GM19239 (cell line): ENCODE measurements at places on chromosomes 16 and 17.

DNA sequence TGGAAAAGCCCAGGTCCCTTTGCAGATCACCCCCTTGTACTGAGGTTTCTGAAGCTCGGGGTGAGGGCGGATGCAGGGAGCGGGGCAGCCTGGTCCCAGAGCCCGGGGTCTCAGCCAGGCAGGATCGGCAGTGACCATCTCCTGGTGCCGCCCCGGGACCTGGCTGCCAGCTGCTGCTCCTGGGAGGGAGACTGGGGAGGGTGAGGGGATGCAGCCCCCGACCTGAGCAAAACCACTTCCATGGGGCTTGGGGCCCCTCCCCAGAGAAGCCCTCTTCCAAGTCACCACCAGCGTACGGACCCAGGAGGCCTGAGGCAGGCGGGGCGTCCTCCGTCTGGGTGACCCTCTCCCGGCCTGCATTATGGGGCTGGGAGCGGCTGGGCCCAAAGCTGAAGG is 14.8 kb downstream of the CD7 start:
- DNase-seq = no peak

DNA sequence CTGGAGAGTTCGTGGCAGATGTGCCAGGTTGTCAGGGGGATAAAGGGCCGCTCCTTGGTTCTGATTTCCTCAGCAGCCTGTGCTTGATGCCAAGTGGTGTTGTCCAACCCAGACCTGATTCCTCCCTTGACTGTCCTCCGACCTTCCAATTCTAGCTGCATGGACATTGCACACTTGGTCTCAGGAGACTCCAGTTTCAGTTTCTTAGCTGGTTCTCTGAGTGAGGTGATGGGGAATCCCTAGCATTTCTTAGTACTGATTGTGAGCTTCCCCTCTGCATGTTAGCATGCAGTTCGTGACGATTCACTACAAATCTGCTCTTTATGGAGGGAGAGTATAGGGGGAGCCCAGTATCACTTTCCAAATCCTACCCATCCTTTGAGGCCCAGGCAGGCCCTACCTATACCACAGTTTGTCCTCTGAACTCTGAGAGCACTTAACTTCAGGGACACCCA is 12.4 kb upstream of the CCR7 start:
- no peak for DNase-seq

GRCh38 chr17:2068519-2069051 is 13.7 kb downstream of the HIC1 start:
- DNase-seq = no peak

- no peak for DNase-seq
Observed at GRCh38 chr16:89828870-89829629, 775 bp downstream of the SPIRE2 start.

DNA sequence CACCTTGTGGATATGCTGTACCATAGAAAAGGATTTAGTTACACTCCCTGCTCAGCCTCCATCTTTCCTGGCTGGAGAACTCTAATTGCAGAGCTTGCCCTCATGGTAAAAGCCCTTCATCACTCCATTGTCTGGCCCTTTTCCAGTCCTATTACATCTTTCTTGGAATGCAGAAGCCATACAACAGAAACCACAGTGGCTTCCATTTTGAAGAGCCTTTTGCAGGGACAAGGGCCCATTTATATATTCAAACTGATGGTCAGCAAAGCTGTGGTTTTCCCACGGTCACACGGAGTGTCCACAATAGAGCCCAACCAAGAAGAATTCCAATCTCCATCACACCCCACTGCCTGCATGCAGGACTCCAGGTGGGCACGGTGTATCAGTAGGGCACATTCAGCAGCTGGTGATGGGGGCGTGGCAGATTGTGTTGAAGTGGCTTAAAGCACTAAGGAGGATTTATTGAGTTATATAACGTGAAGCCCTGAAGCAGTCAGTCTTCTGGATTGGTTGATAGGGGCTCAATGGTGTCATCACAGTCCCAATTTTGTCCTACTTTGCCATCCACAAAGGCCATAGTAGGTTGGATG is 20.3 kb downstream of the COPRS start:
- DNase-seq = no peak

DNA sequence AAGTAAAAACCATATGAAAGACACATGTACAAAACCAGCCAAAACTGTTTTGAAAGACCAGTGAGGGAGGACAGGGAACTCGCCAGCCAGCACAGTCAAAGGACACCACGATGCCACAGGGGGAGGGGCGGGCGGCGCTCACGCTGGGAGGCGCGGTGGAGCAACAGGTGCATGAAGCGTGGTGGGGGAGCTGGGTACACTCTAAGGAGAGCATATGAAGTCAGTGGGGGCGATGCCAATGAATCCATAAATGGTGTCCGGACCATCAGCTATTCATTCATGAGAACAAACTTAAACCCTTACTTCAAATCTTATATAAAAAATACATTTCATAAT is 101.0 kb upstream of the DNAH17 start:
- no peak for DNase-seq

GRCh38 chr16:22397464-22397863 is 23.0 kb upstream of the CDR2 start:
- no peak for DNase-seq

DNA sequence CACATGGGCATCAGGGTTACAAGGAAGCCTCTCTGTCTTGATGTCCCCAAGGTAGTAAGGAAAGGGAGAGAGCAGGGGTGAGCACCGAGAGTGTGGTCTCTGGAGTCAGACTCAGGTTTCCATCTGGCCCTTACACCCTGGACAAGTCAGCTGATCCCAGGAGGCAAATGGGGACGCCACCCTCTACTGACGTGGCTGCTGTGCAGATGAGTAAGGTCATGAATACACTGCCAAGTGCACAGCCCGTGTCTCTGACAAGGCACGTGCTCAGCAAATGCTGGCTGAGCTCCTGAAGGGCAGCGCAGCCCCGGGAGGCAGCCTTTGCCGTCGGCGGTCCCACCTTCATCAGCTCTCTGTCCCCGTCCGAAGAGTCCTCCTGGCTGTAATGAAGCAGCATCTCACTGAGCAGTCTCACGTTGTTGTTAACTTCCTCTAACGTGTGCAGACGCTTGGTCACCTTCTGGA is 19.4 kb downstream of the GGA3 start:
- DNase-seq = no peak

GRCh38 chr16:10992797-10993196 is 48.4 kb downstream of the CLEC16A start:
- DNase-seq = no peak

- DNase-seq = no peak
Observed at GRCh38 chr16:48561960-48562393, 48.0 kb downstream of the N4BP1 start.

DNA sequence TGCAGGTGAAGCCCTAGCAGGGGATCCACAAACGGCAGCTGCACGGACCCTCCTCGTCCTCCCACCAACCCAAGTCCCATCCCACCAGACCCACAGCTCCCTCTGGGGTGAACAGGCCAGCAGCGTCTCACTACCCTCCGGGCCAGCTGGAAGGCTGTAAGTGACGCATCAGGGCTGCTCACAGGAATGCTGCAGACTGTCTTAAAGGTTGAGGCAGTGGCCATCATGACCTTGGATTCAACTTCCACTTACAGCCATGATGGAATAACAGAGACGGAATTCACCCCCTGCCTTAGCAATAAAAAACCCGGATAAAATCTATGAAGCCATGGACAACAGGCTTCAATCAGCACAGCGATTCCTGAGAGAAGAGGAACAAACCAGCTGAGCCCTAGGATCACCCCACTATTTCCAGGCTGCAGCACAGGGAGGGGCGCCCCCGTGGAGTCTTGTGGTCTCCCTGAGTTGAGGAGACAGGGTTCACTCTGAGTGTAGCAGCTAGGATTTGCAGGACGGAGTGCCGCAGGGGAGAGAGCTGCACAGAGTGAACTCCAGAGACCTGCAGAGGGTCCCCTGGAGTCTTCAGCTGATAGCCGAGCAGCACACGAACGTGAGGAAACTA is 10.5 kb downstream of the FAM83G start:
- no peak for DNase-seq

DNA sequence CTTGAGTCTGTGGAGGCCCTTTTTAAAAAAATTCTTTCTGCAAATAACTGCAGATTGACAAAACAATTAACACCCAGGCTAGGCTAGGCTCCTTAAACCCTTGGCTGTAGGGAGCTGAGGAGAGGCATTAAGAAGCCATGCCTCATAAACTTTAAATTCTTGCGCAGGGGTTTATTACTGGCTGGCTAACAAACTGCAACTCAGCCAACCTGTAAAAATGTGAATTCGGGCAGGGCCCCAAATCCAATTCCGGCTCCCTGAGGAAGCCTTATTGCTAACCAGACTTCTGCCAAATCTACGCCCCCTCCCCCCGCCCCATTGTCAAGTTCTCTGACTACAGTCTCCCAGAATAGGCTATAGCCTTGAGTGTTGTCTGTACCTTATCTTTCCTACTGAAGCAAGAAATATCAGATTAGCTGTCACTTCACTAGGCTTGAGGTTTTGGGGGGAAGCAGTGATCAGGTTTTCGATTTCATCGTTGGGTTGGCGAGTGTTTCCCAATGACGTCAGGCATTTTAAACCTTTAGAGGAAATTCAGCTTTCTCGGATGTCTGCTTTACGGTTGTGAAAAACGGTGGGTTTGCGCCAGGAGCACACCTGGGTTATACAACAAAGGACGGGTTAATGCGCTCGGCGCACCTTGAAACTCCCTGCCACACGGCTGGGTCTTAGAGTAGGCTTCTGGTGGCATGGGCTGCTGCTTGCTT is 2.0 kb downstream of the CDH3 start:
- no peak for DNase-seq

DNA sequence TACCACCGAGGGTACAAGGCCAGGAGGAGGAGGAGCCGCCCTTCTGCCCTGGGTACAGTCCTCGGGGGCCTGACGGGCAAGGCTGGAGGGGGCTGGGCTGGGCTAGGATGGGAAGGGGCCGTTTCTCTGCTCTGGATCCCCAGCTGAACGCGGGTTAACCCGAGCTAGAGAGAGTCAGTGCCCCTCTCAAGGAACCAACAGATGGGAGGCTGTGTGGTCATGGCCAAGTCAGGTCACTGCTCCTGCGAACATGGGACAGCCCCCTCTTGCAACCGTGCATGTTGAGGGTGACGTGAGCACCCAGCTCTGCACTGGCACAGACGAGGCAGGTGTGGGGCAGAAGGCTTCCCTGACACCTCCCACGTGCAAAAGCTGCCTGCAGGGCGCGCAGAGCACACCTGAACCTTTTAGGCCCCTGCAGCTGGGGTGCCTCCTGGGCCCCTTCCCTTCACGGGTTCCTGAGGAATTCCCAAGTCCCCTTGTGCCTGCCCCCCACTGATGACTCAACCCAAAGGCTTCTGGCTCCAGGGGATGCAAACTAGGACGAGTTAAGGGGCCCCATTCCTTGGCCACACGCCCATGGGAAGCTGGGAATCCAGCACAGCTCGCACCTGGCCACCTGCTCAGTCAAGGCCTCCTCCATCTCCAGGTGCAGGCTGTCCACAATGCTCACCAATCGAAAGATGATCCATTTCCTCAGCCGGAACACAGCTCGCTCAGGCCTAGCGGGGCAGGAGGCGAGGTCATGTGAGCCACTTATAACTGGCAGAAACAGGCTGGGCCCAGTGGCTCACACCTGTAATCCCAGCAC is 6.3 kb downstream of the MYBBP1A start:
- DNase-seq = no peak

- DNase-seq = no peak
Observed at GRCh38 chr17:72414967-72415853, 294.4 kb downstream of the SOX9 start.

GRCh38 chr16:21167360-21167759 is 8.9 kb downstream of the LDAF1 start:
- no peak for DNase-seq

GRCh38 chr16:80665356-80665755 is 124.6 kb downstream of the DYNLRB2 start:
- no peak for DNase-seq

- no peak for DNase-seq
Observed at GRCh38 chr17:5365831-5366230, 53.6 kb downstream of the NUP88 start.

DNA sequence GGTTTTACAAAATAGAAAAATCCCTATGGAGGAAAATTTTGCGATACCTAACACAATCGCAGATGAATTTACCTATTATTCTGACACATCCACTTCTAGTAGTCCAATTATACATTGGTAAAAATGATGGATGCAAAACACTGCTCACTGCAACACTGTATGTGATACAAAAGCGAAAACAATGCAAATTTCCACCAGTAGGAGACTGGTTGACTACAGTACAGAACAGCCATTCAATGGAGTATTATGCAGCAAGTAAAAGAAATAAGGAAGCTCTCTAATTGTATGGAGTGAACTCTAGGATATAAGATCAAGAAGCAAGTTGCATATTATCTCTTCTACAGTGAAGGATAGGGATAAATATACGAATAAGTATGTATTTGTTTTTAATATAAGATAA is 48.5 kb downstream of the SETD6 start:
- no peak for DNase-seq

DNA sequence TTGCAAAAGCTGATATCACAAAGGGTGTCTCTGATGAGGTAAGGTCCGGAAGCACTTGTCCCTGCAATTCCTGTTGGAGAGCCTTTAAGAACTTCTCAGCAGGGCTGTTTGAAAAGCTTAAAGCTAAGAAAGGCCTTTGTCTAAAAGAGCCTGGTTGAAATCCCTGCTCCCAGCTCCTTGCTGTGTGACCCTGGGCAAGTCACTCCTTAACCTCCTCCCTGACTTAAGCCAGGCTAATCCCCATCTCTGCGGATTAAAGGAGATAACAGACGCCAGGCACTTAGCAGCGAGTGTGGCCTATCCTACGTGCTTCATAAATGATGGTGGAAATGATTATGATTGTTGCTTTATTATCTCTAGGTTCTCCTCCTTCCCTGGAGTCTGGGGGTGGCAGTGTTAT is 368.0 kb upstream of the RBFOX1 start:
- no peak for DNase-seq

- DNase-seq = no peak
Observed at GRCh38 chr17:7186241-7186640, 7.1 kb upstream of the ASGR1 start.

DNA sequence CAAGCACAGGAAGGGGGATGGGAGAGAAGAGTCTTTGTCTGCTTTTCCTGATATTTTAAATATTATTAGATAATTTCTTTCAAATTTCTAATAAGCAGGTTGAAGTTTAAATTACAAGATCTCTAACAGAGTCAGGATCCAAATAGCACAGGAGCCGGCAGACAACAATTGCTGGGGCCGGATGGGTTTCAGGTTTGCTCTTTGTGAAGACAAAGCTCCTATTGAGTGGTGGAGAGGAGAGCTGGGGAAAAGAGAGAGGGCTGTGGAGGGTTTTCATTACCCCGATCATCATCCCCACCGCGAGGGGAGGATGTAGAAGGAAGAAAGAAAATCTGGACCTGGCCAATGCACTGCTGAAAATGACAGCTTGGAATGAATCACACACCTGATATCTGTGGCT is 197.3 kb downstream of the SOX9 start:
- no peak for DNase-seq

- DNase-seq = no peak
Observed at GRCh38 chr16:2769675-2770056, 7.4 kb downstream of the ELOB start.

DNA sequence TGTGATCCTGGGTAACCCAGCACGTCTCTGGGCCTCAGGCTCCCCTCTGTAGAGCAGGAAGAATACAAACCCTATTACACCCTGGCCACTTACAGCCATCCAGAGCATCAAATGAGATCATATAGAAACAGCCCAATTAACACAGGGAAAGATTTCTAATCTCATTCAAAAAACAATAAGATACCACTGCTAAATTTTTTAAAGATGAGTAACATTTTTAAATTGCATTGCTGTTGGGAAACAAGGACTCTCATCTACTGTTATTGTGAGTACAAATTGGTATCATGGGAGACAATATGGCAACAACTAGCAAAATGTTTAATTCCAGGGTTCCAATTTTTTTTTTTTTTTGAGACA is 41.1 kb downstream of the SRL start:
- no peak for DNase-seq

- no peak for DNase-seq
Observed at GRCh38 chr17:41880130-41880529, 14.9 kb upstream of the KLHL11 start.
